Esophagus squamous epithelium (tissue), 5 donors: ENCODE measurements at places on chromosomes 7 and 10. TPM values are rescaled to one million over a fixed set of nuclear protein-coding genes. Genes with fewer than 3 reads are reported as not detected.

DNA sequence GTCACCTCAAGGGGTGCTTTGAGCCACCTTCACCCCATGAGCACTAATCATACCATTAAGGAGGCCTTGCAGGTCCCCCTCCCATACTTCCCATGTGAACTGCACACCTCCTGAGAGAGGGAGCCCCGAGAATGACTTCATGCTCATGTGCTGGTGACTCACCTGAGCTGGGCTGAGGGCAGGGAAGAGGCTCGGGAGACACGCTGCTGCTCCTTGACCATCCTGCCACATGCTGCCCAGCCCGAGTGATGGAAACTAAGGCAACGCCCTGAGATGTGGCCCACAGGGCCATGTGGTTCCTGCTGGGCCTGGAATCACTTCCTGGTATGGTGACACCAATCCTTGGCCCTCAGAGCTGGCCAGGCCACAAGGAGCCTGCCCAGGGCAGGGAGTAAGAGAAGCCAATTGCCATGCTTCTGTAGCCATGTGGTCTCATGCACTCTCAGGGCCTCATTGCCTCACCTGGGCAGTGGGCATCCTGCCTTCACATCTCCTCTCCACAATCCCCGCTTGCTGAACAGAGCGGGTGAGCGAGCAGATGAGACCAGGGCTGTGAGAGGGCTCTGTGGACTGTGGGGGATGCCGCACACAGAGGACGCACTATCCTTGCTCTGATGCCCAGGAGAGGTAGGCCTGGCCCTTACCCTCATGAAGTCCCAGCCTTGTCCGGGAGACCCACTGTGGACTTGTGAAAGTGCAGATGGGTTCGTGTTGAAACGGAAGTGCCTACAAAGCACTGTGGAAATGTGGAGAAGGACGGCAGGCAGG is 18.3 kb upstream of the PPIF start:
- no peak for DNase-seq

The LLCFC1 gene
- not detected for total RNA-seq

DNA sequence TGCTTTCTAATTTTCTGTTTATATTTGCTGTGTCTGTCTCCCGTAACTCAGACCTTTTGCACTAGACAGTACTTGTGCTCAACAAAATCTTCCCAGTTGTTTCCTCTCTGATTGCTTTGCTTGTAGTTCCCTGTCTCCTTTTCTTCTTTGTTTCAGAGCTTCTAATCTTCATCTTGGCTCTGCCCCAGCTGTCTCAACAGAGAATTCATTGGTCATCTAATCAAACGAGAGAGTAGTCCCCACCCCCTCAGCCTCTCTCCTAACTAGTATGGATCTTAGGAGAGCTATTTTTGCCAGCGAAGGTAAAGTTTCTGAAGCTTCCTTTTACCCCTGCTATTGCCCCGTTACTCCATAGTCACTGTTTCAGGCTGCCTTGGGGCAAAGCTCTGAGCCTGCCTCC is 32.8 kb downstream of the SLC26A4 start:
- no peak for DNase-seq

DNA sequence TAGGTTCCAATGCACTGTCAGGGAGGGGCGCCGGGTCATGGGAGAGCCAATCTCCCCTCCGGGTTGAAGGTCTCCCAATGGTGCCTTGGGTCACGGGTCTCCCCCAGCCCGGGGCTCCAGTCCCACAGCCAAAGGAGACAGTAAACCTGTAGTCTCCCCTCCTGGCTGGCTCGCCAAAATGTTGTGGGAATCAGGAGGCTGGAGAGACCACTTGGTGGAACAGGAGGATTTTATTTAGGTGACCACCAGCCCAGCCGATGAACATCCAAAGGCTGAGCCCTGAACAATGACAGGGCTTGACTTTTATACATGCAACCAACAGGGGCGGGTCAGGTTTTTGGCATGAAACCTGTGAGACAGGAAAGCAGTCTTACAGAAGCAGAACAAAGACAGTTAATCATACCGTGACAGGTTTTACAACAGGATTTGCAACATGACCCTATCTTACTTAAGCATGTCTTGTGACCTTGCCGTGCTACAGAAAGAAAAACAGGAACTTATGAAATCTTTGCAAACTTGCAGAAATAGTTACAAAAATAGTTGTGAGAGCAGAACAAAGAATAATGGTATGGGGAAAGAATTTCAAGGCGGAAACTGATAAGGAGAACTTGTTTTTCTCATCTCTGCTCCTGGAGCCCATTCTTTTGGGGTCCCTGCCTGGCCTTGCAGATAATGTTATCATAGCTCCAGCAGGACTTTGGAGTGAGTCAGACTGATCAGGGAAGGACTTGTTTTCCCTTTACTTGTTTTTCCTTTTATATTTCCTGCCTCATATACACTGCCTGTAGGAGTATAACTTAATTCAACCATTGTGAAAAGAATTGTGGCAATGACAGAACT is 7.1 kb downstream of the ERV3-1 start:
- no peak for DNase-seq

The MMP21 gene
- total RNA-seq = not detected

DNA sequence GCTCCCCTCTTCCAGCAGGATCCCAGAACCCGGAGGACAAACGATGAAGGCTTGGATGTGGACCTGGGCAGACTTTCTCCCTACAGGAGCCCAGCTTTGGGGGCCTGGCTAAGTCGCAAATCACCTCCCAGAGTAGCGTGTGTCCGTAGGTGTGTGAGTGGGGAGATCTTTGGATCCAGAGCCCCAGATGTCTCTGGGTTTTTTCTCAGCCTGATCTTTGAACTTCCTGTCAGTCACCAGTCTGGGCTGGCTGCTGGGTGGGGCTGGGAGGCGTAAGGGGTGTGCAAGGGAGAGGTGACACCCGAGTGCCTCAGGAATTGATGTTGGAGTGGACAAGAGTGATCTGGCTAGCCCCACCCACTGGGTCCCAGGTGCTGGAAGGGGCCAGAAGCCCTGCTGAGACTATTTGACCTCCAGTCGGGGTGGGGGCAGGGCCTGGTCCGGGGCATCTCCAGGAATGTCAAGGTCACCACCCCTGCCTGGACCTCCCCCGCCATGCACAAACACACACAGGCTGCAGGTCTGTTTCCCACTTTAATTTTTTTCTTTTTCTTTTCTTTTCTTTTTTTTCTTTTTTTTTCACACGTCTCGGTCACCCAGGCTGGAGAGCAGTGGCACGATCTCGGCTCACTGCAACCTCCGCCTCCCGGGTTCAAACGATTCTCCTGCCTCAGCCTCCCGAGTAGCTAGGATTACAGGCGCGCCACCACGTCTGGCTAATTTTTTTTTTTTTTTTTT is at the start of gene MOGAT3:
Gene MOGAT3 (minus strand): TSS at position 175 of the 738 bp plus-strand sequence. CDS start 182 bp downstream, outside the sequence.
- no peak for DNase-seq

The SEMA3A gene
- 4.6 TPM for total RNA-seq

- no peak for DNase-seq
Observed at GRCh38 chr10:49357910-49358309, 38.0 kb downstream of the DRGX start.

DNA sequence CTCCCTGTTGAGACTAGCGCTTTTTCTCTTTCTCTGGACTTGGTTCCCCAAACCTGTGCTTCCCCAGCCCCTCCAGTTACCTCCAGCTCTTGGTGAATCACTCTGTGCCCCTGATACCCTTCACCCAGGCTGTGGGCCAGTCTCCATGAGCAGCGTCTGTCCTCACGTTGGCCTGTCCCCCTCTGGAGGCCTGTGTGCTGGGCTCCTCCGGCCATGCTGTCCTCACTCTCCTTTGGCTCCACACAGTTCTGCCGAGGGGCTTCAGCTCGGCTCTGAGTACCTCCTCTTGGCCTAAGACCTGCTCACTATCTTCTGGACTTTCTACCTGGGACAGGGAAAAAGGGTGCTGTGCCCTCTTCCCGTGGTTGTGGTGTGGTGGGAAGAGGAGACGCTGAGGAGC is 140.2 kb upstream of the TNS3 start:
- no peak for DNase-seq

The CTAGE8 gene
- total RNA-seq = 0.23 TPM

The KIAA1549 gene
- total RNA-seq = 0.38 TPM
